ENCODE measurements at places on chromosomes 13 and 19. TPM values are rescaled to one million over a fixed set of nuclear protein-coding genes. Genes with fewer than 3 reads are reported as not detected.

LILRA2 gene
- 2.2 TPM for total RNA-seq

DNA sequence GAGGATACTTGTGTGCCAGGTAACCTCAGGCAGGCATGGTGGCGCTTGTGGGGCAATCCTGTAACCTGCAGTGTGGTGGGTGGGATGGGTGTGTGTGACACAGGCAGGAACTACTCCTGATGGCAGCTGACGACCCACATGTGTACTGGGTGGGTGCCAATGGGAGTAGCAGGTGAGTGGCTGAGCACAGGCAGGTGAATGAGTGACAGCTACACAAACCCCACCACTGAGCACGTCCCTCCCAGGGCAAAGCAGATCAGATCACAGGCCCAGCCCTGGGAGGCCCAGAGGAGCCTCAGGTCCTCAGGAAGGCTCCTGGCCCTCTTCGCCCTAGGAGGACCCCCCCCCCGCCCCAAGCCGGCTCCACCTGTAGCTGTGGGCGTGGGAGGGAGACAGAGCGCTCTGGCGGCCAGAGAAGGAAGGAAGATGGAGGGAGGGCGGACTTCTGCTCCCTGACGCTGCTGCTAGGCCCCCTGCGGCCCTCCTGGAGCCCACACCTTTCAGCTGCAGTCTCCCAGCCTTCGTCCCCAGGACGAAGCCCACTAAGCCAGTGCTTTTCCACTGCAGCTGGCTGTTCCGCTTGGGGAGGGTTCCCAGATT lies 1.3 kb upstream of the ZNF181 start:
- no peak for DNase-seq

GRCh38 chr13:112971288-112971643 lies 2.3 kb downstream of the MCF2L start:
- no peak for DNase-seq

DNA sequence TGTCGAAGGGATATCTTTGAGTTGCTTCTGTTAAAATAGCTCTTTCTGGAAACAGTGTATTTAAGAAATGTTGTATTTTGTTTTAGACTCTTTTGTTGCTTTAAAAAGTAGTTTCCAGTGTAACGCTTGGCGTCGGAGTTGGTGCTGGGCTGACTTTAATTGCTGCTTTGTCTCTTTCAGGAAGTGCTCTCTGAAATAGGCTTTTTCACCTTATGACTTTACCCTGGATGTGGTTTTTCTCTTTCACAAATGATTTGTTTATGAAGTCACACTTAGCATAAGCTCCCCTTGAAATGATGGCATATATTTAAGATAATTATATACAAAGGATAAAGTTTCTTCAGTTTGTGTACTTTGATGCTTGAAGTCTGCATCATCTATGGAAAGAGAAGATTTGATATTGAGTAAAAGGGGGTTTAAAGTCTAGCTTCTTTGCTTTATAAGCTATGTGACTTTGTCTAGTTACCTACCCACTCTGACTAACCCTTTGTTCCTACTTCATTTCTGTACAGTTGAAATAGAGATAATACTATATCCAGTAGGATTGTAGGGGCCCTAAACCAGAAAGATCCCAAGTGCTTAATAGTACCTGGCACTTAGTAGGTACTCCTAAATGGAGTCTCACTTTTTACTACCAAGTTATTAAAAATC lies at the start of gene GPR18:
GPR18 (minus strand) TSS at position 170 of the 651 bp plus-strand sequence. CDS start 2,507 bp downstream, outside the sequence.
- no peak for DNase-seq

DNA sequence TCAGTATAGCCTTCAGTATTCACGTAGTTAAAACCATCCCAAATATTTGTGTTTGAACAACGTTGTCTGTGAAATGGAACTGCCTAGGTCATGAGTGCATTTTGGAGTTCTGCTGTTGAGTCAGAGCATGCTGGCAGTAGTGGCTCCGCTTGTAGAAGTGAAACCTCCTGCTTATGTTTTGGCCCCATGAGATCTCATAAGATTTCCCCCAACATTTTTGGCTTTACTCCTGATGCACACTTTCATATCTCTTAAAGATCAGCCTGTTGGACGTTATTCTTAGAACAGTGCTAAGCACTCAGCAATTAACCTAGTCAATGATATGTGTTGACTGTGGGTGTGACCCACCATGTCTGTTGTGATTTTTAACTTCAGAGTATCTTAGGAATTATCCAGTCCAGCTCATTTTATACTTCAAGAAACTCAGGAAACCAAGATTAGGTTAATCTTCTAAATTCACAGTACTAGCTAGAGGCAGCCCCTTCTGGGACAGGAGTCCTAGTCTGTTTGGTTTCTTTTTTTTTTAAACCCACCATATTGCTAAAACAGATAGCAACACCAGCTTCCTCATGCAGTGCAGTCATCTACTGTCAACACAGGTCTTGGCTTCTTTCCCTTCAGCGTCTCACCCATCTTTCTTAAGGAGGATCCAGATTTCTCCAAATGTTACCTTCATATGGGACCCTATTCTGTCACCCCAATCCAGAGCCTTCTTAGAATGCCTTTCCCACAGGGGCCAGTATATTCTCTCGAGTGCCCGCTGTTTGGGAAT lies 26.2 kb downstream of the RAP2A start:
- DNase-seq, result no peak

ZNF585A gene
- 12.4 TPM for total RNA-seq

- DNase-seq, result no peak
Measured at GRCh38 chr13:99610702-99611289, 109.5 kb downstream of the TM9SF2 start.

DNA sequence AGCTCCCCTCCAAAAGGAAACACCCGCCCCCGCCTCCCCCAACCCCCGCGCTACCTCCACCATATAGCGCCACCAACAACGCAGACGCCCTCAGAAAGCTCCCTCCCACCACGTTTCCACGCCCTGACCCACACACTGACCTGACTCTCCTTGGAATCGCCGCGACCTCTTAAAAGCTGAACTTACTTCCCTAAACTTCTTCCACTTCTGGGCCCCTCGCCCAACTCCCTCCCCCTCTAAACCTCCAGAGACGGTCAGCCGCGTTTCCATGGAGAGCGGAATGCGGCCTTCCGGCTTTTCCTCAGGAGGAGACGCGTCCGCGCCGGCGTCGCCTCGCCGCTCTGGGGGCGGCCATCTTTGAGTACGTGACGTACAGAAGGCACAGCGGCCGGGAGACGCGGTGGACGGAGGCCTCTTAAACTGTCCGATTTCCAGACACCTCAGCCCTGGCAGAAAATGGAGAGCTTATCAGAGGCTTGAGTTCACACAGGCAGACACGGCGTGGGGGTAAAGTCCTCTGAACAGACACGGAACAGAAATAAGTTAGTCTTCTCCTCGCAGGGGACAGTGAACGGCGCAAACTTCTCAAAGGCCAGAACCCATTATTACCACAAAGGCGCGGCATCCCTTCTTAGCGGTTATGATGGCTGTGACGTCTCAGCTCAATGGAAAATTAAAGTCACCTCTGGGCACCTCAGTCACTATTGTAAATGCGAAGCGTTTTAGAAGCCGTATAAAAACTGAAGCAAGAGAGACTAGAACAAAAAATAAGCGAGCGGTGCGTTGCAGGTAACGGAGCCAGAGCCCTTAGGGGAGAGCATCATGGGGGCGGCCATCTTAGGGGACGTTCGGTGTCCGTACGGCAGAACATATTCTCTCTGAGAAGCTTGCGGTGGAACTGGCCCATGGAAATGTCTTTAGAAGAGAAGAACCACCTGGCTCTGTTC lies at the start of gene ZNF432:
ZNF432 (minus strand) TSS at position 284 of the 947 bp plus-strand sequence. CDS start 1,970 bp downstream, outside the sequence.
- peak; percentile 95 for DNase-seq

DNA sequence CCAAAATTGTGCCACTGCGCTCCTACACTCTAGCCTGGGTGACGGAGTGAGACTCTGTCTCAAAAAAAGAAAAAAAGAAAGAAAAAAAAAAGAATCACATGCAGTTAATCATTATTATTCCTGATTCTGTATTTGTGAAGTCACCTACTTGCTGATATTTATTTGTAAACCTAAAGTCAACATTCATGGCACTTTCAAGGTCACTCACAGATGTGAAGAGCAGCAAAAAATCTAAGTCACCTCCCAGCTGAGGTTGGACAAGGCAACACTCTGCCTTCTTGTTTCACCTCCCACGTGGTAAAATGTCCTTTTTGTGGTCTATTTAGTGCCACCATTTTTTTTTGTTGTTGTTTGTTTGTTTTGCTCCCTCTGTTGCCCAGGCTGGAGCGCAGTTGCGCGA lies 26.5 kb downstream of the WDR88 start:
- DNase-seq, result no peak

- DNase-seq, result no peak
Measured at GRCh38 chr19:41376998-41377365, 649 bp downstream of the TMEM91 start.
